ENCODE measurements at places on chromosomes 11 and 22.

- no peak for DNase-seq
Observed at GRCh38 chr11:69476509-69476961, 4.9 kb upstream of the LINC01488 start.

DNA sequence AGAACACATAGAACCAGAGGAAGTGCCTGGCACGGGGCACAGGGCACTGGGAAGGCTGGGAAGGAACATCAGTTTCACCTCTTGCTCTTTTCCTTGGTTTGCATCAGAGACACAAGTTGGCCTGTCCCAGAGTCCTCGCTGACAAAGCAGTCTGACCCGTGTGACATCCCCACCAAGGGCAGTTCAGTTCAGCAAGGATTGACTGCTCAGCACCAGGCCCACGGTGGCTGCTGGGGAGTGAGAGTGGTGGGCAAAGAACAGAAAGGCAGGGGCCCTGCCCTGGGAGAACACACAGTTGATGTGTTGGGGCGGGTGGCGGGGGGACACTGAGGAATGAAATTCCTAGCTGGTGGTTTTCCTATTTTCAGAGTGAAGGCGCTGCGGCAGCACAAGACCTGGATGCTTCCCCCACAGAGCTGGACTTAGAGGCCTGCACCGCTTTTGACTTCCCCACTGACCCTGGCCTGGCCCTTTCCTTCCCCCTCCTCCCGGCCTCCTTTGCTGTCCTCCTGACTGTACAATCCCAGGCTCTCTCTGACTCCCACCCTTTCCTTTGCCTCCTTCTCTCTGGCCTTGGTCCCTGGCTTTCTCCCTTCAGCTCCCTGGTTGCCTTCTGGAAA lies 2.2 kb upstream of the TMPRSS13 start:
- DNase-seq = no peak

DNA sequence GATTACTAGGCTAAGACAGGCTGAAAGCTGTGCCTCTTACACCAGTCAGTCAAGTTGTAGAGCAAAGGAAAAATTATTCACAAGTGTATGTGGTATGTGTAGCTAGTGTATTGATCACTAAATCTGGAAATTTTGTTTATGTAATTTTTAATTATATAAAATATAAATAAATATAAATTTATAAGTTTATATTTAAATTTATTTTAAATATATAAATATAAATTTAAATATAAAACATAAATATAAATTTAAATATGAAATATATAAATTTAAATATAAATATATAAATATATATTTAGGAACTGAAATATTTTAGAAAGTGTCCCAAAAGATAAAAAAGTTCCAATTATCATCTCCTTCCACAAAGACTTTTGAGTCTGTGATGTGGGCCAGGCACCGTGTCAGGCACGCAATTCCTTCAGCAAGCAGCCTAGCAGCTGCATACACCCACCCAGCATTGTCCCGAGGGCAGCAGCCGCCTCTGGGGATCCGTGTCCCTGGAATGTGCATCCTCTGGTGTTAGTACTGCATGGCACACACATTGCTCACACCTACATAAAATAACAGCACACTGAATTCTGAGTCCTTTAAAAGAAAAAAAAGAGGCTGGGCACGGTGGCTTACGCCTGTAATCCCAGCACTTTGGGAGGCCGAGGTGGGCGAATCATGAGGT lies 1098.0 kb downstream of the BRD1 start:
- no peak for DNase-seq

GRCh38 chr11:31822927-31823643 lies 12.0 kb upstream of the PAX6 start:
- no peak for DNase-seq

DNA sequence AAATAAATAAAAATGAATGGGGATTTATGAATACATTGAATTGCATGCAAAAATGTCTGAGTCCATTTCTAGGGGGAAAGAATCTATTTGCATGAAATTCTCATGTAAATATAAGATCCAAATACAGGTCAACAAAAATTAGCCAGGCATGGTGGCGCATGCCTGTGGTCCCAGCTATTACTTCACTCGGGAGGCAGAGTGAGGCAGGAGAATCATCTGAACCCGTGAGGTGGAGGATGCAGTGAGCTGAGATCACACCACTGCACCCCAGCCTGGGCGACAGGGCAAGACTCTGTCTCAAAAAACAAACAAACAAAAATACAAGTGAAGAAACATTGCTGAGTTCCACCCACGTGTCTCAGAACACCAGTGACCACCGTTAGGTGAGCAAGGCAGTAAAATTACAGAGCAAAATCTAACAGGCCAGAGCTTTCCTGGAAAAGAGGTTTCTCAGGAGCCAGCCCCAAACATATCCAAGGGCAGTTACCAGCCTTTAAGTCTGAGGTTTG lies 17.3 kb downstream of the PACSIN2 start:
- DNase-seq = no peak

DNA sequence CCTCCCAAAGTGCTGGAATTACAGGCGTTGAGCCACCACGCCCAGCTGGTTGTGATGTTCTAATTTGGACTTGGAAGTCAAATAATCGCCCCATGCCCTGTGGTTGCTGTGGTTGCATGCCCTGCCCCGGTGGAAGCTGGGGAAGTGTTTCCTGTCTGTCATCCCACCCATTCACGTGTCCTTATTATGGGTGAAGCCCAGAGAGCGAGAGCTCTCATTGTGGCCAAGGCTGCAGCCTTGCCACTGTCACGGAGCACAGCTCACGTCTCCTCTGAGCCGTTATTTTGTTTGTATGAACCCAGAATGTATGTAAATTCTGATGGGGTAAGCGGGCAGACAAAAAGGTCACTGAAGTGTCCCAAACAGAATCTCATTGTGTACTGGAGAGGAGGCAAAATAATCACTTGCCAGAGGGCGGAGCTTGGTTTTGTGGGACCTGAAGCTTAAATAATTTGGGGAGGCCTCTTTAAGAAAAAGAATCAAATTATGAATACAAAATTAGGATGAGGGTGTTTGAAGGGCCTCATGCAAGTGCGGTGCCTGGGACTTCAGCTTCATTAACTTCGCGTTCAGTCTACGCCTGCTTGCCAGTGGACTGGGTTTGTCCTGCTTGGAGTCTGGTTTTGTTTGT lies 25.8 kb upstream of the TREH start:
- no peak for DNase-seq

GRCh38 chr11:117626576-117626975 lies 170.4 kb downstream of the DSCAML1 start:
- DNase-seq = no peak

GRCh38 chr11:6530848-6531247 lies 33.8 kb downstream of the DNHD1 start:
- no peak for DNase-seq

- peak; percentile 92 for DNase-seq
Observed at GRCh38 chr11:46845740-46846509, at the start of gene CKAP5. CKAP5 (minus strand) TSS chr11:46846280; CDS start chr11:46821231, 25,049 bp downstream.

- DNase-seq = no peak
Observed at GRCh38 chr22:50547263-50547985, 1.7 kb downstream of the KLHDC7B start.

- DNase-seq = peak; percentile 60
Observed at GRCh38 chr11:116576526-116576925, 196.3 kb downstream of the BUD13 start.

DNA sequence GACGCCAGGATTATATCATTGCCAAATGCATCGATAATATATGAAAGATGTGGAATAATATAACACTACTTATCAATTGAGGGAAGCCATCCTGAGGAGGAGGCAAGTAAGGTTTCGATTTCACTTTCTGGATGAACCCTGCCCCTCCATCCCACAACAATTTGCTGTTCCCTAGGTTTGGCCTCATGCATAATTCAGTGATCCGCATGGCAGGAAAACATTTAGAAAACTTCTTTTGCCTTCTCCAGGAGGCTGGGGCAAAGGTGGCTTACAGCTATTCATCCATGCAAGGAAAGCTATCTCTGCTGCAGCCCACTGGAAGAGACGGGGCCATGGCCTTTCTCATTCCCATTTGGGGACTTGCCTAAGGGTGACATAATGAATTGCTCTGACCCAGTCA lies 489.4 kb upstream of the CADM1 start:
- DNase-seq = no peak

DNA sequence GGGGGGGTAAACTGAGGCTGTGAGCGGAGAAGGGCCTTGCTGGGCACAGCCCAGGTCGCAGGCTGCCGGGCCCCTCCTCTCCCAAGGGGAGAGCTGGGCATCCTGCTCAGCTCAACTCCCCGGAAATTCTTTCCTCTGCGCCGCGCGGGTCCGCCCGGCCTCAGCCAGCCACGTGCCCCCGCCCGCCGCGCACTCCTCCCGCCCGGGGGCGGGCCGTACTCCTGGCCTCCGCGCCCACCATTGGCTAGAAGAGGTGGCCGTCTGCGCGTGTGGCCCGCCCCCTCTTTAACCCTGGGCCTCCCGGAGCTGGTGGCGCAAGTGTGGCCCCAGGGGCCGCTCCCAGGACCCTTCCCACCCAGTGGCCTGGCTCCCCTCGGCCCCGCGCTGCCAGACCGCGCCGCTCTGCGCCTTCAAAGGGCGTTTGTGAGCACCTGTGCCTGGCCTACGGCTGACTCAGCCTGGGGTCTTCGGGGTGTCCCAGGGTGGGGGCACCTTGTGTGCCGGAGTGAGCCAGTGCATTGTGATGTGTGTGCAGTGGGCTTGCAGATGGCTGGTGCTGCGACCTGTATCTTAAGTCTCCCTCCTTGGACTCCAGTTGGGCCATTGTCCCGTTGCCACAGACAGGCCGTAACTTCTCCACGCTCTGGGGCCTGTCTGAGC lies 2.0 kb downstream of the MRGPRF start:
- DNase-seq = peak; percentile 57

- no peak for DNase-seq
Observed at GRCh38 chr11:128564642-128565245, 22.6 kb downstream of the ETS1 start.

DNA sequence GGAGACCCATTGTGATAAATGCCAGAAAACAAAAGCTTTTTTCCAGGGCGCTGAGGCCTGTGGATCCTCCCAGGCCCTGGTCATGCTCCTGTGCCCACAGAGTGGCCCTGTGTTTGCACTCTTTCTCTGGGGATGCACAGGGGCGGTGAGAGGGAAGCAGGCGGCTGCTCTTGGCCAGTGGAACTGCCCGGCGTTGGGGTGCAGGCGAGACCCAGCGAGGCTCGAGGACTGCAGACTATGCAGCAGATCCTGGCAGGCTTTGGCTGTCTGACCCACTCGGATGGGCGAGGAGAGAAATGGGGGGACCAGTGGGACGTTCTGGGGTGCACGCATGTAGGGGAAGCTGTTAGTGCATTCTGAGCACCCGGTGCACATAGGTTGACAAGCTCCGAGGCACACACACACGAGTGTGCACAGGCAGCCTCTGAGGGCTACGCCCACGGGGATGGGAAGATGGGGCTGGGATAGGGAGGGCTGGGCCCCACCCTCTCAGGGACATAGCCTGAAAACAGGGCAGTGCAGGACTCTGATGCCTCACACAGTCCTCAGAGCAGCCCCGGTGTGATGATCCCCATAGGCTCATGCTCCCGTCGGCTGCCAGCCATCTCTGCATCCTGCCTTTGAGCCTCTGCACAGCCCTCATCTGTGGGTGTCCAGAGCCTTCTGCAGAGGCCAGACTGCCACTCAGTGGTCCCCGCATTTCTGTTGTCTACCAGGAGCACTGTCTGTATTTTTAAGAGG lies 1233.5 kb downstream of the BRD1 start:
- DNase-seq = no peak

DNA sequence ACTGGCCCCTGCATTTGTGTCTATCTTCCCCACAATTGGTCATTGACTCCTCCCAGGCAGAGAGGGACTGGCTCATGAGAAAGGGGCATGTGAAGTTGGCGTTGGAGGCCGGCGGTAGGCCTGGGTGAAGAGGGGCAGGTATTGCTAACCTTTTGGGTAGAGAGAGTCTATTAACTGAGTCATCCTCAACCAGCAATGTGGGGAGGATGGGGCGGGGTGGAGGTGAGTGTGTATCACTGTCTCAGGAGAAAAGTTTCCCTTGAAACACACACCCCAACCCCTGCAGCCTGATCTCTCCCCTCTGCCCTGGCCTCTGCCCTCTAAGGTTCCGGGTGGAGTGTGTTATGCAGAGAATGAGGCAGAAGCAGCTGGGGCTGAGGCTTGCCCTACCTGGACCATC lies 60.1 kb upstream of the PHF21B start:
- peak; percentile 60 for DNase-seq

DNA sequence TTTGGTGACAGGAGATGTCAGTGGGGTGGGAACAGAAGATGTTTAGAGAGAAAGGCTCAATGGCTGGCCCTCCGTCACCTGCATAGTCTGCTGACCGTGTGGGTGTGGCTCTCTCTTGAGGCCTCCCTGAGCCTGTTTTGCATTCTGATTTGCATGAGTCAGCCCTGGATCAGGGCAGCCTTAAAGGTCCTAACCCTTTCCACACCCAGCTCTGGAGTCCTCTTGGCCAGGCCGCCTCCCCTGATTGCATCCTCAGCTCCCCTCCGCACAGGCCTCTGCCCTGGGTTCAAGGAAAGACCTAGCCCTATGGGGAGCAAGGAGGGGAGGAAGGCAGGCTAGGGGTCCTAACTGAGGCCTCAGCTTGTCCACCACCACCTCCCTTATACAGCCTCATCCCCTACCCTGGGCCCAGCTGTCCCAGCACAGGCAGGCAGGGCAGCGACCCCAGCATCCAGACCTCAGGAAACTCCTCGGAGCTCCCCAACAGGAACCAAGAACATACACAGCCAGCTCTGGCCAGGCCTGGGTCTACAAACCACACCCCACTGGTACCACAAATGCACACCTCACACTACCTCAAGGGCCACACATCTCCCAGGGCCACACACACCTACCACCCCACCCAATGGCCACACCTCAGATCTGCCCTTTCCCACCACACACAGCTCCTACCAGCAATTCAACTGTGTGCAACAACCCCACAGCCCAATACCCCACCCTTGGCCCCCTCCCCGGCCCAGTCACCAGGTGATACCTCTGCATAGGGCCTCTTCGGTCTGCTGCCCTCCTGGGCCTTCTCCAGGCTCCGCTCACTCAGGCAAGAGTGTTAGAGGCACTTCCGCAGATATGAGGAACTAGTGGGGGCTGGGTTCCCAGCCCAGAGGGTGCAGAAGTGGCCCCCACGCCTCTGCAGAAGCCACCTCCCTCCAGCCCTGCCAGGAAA lies 13.7 kb downstream of the ARAP1 start:
- DNase-seq = peak; percentile 41

- DNase-seq = no peak
Observed at GRCh38 chr22:48841881-48842582, 985.6 kb downstream of the BRD1 start.

DNA sequence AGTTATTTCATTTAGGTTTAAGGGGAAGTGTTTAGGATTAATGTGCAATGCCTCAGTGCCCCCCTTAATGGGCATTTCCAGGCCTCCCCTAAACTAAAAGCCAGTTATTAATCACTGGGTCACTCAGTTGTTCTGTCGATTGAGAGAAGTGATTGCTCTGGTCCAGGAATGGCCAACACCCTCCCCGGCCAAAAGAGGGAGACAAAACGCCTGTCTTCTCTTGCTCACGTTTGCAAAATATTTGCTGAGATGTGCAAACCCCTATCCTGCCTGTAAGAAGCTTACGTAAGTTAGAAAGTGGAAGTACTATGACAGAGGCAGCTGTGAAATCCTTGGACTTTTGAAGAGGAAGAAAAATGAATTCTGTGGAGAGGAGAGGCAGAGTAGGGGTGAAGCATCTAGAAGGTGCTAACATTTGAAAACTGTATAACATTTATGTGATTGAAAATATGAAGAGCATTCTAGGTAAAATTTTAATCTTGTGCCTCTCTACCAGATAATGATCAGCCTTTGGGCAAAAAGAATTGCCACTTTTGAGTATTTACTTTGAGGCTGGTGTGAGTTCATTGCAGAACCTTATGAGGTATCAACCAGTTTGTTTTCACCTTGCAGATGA lies 37.7 kb downstream of the NTM start:
- DNase-seq = no peak

- no peak for DNase-seq
Observed at GRCh38 chr11:57207168-57207567, 25.4 kb downstream of the LRRC55 start.

- DNase-seq = no peak
Observed at GRCh38 chr11:24828938-24829605, 332.2 kb downstream of the LUZP2 start.

Data from MCF 10A (cell line).